ENCODE measurements at places on chromosomes 6 and 20.

DNA sequence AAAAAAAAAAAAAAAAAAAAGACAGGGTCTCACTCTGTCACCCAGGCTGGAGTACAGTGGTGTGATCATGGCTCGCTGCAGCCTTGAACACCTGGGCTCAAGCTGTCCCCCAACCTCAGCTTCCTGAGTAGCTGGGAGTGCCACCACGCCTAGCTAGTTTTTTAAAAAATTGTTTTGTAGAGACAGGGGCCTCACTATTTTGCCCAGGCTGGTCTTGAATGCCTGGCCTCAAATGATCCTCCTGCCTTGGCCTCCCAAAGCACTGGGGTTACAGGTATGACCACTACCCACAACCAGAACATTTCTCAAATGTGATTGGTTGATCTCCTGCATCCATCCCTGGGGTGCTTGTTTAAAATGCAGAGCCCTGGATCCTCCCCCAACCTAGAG is 5.6 kb upstream of the RBCK1 start:
- no peak for DNase-seq

DNA sequence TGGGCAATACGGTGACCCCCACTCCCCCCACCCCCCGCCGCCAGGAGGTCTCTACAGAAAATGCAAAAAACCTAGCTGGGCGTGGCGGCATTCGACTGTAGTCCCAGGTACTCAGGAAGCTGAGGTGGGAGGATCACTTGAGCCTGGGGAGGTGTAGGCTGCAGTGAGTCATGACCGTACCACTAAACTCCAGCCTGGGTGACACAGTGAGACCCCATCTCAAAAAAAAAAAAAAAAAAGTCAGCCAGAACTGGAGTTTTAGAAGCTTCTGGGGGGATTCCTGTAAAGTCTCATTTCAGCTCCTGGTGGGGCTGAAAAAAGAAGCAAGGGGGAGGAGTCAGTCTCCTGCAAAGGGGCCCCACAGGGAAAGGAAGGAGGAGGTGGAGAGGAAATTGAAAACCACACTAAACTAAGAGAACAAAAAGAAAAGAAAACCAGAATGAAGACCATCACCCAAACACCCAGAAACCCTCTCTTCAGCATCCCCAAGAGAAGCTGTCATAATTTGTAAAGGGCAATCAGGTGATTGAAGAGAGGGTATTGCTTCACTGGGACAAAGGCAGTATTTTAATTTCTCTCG is 50.4 kb downstream of the NOL4L start:
- no peak for DNase-seq

DNA sequence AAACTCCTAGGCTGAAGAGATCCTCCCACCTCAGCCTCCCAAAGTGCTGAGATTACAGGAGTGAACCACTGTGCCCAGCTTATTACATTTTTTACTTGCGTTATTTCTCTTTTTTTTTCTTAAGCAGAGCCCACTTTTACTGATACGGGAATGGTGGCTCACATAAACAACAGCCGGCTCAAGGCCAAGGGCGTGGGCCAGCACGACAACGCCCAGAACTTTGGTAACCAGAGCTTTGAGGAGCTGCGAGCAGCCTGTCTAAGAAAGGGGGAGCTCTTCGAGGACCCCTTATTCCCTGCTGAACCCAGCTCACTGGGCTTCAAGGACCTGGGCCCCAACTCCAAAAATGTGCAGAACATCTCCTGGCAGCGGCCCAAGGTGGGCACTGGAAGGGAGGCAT is 10.5 kb downstream of the CAPN11 start:
- no peak for DNase-seq

- DNase-seq = no peak
These were observed 35.0 kb downstream of the FAM50B start for GRCh38 chr6:3884007-3884745.

GRCh38 chr20:46584508-46584907 is 34.1 kb upstream of the OCSTAMP start:
- DNase-seq = no peak

DNA sequence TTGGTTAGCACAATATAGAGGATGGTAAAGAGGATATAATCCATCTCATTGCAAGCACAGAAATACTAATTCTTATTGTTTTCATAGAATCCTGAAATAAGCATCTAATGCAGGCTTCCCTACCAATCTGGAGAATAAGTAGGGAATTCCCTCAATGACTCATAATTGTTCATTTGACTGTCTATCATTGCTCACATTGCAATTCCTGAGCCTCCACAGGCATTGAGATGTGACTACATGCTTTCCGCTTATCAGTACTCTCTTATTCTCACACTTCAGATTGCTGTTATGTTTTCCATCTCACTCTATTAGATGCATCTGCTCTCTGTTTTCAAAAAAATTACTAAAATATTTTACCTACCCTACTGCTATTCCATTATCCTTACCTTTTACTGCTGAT is 216.2 kb upstream of the PRSS16 start:
- DNase-seq = no peak

All from B cell (primary cell).